ENCODE measurements at places on chromosomes 13 and 19. TPM values are rescaled to one million over a fixed set of nuclear protein-coding genes. Genes with fewer than 3 reads are reported as not detected.
A peak's percentile ranks its signal among the peaks of the same experiment; 100 is the strongest.

DNA sequence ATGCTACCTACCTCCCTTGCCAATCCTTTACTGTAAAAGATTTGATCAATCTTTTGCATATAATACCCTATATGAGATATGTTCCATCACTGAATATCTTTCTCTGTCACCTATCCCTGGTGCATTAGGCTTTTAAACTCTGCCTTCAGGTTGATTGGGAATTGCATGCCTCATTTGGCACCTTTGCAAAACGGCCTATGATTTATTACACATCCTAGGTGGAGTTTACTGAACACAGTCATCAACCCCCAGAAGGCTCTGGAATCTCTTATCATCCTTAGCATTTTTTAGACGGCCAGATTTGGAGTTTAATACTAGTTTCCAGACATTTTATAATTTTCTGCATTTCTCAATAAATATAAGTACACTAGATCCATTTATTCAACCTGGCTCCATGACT is 448.4 kb upstream of the SLC10A2 start:
- no peak for DNase-seq

- peak; percentile 80 for DNase-seq
Measured at GRCh38 chr13:38951525-38952313, 38.9 kb downstream of the STOML3 start.

Gene B3GNT8
- 94.9 TPM for total RNA-seq

DNA sequence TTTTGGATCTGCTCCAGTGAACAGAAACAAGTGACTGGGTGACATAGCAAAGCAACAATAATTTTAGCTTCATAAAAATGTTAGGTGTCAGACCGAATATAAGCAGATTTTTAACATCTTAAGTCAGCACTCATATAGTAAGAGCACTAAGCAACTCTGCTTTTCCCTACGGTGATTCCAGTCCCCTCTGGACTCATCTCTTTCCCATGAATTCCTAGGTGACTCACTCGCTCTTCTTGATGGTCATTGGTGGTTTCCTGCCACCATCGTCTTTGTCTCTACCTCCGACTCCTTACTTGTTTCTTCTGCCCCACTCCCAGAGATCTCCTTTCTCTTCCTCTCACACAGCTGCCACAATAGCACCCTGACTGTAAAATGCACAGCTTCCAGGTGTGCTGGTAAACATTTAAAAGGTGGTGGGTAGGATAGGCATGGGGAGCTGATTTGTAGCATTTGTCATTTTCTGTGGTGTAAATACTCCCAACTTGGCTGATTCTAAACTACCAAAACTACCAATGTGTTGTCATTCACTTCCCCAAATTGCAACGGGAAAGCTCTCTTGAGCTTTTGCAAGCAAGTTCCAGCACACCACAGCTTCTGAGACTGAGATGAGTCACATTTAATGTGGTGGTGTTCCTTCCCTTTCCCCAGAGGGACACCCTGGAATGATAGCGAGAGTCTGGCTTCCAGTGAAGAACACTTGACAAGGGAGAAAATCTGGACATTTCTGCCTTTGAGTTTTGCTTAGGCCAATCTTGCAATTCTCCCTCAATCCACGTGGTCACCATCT is 42.8 kb upstream of the CLDN10 start:
- no peak for DNase-seq

GRCh38 chr13:50226515-50227155 is 211.4 kb downstream of the KCNRG start:
- DNase-seq: no peak

DNA sequence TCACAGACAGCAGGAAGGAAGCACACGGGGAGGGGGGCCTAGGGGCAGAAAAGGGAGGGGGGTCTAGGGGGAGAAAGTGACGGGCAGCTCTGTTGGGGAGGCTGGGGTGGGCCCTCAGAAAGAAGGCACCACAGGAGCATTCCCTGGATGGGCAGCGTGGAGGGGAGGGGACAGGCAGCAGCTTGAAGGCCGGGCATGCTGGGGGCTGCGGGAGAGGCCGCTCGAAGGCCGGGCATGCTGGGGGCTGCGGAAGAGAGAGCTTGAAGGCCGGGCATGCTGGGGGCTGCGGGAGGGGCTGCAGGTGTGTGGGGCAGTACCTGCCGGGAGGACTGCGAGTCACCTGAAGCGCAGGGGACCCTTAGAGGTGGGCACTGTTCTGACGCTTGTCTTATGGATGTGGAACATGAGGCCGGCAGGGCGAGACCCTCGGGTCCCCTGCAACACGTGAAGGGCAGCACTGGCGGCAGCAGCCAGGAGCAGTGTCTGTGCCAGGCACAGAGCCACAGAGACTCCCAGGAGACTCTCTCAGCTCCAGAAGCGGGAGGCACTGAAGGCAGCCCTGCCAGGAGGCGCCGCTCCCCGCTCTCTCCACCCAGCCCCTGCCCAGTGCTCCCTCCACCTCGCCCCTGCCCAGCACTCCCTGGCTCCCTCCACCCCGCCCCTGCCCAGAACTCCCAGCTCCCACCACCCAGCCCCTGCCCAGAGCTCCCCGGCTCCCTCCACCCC is 13.3 kb downstream of the ZNF787 start:
- peak; percentile 62 for DNase-seq

Gene CGB5
- total RNA-seq: not detected

DNA sequence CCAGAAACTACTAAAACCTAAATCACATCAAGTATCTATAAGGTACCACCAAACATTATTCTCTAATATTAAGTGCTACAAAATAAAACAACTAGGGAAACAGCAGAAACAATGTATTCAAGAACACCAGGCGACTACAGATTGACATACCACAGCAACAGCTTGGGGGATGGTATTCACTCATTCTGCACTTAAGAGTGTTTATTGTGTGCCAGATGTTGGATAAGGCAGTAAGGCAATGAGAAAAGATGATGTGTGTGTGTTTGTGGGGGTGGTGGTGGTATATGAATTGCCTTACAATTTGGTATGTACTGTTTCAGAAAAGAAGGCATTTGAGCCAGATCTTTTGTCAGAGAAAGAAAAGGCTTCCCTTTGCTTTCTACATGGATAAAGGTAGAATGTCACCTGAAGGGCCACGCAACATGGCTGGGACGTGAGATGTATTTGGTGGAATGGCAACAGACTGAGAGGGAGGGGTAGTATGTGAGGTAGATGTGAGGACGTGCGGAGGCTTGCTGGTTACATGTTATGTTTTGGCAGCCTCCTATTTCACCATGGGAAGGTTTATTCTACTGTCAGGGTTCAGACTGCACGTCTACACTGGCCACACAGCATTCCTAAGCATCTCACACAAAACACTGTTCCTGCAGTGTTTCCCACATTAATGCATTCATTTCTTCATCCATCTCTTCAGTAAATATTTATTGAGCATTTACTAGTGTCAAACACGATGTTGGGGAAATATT is 300.7 kb downstream of the KLF12 start:
- DNase-seq: no peak

DNA sequence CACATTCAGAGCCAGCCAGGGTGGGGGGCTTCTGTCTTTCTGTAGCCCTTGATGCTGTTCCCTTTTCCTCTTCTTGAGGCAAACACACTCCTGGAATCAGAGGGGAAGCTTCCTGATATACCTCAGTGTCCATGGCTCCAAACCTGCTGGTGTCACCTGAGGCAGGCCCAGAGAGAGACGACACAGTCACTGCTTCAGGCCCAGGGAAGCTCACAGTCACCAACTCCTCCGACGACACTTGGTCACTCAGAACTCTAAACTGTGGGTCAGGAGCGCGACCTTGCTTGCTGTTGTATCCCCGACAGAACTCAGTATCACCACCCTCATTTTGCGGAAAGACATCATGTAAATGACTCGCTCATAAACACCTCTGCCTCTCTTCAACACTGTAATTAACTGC is 1.1 kb downstream of the ATP13A1 start:
- no peak for DNase-seq

- DNase-seq: peak; percentile 56
Measured at GRCh38 chr19:29845574-29846176, 33.9 kb downstream of the CCNE1 start.

- DNase-seq: no peak
Measured at GRCh38 chr19:15776264-15776663, 11.2 kb upstream of the OR10H5 start.

Gene NKPD1
- 0.15 TPM for total RNA-seq

DNA sequence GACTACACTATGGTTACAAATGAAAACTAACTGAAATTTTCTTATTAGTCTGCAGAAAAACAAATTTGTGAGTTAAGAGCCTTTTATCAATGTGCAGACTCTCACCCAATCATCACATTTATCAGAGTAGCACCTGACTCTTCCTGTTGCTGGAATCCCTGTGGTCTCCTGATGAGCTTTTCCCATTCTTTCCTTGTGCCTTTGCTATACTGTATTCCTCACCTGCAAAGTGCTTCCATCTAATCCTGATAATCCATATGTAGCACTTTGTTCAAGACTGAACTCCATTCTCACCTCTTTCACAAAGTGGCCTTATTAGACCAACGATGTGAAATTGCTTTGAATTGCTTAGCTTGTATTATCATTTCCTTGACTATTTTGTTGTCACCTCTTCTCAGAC is 225.3 kb downstream of the LHFPL6 start:
- DNase-seq: no peak

Measured in left colon (tissue), 2 donors.